K562 (cell line): ENCODE measurements at places on chromosomes 11 and 22.

- no peak for DNase-seq
Measured at GRCh38 chr11:95682552-95682951, 107.0 kb downstream of the FAM76B start.

DNA sequence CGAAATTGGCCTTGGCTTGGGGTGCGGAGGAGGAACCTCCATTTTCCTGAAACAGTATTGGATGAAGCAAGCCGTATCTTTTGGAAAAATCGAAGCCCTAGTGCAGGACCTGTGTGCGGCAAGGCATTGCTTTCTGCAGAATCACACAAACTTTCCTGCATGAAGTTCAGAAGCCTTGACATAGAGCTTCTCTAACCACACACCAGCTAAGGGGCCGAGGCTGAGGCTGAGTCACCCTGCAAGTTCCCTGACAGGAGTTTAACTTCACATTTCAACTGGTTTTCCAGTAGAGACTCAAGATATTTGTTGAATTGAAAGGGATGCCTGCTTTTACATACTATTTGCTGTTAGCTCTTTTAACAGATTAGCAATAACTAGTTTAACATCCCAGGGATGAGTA lies 67.8 kb downstream of the TCF20 start:
- DNase-seq, result no peak

- DNase-seq, result no peak
Measured at GRCh38 chr11:57219021-57219627, 17.9 kb downstream of the APLNR start.

GRCh38 chr11:5524756-5525155 lies 8.3 kb upstream of the UBQLNL start:
- no peak for DNase-seq

GRCh38 chr11:31645747-31646146 lies 136.2 kb downstream of the ELP4 start:
- DNase-seq, result peak; percentile 4

- no peak for DNase-seq
Measured at GRCh38 chr11:9601876-9602199, 28.4 kb downstream of the WEE1 start.

- DNase-seq, result peak; percentile 6
Measured at GRCh38 chr11:122750049-122750448, 88.3 kb upstream of the CRTAM start.

DNA sequence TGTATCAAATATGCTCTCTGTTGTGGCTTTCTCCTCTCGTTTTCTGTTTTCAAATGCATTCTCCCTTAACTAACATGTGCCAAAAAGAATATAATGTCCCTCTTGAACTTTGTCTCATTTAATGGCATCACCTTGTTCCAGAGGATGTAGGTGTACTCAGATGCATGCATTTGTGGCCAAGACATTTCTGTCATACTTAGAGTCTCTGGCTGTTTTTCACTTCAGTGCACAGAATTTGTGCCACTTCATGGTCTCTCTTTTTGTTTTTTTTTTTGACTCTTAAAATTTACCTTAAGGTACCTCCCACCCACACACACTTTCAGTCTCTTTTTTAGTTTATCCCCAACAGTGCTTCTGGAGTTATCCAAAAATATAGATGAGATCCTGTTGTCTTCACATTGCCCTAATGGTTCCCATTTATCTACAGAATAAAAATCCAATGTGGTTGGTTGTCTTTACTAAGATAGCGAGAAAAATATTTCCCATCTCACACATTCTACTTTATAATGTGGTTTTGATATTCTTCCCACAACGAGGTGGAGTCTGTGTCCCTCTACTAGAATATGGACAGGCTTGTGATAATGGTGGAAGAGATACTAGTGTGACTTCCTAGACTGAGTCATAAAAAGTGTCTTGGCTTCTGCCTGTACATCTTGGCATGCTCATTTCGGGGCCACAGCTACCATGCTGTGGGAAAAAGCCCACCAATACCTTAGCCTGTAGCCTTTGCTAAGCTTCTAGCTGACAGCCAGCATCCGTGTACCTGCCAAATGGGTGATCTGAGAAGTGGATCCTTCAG lies 125.8 kb downstream of the DDX10 start:
- no peak for DNase-seq

DNA sequence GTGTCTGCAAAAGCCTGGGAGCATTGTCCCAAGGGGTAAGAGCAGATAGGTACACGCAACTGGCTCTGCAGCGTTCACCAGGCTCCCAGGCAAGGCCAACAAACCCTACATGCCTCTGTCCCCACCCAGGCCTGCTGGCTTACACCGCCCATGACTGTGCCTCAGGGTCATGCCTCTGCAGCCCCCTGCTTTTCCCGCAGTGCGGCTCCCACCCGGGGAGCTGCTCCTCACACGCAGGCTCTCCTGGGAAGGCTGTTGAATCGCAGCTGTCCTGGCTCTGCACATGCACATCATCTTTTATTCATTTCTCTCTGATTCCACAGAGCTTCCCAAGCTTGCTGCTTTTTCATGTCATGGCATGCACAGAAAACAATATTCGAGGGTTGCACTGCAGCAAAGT lies 29.2 kb upstream of the B3GAT1 start:
- DNase-seq, result no peak

DNA sequence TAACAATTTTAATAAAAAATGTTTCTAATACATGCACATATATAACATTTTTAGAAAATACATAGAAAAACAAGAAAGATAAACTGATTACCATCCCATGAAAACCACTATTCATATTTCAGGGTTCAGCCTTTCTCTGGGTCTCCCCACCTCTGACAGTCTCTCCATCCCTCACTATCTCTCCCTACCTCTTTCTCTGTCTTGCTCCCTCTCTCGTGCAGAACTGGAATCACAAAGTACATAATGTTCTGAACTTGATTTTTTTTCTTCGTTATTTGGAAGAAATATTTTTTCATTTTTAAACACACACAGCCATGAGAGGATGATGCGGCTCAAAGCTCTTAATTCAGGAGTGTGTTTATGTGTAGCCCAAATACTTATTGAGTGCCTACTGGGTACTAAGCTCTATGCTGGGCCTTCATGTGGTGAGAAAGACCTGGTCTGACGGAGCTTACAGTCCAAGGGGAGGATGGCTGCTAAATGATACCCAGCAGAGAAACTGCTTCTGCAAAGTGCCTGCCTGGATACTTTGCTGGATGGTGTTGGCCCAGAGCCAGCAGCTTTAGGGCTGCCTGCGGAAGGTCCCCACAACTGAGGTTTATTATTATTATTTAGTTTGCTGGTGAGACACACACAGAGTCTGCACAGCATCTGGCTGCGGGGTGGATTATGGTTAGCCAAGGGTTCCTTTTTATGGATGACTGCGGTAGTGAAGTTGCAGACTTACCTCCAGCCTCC lies 42.6 kb downstream of the SC5D start:
- no peak for DNase-seq

- no peak for DNase-seq
Measured at GRCh38 chr11:8011371-8011770, 24.2 kb downstream of the EIF3F start.

- no peak for DNase-seq
Measured at GRCh38 chr11:67238894-67239782, 27.1 kb upstream of the GRK2 start.

GRCh38 chr11:8389029-8389996 lies 125.6 kb upstream of the LMO1 start:
- no peak for DNase-seq

GRCh38 chr11:75371949-75372876 lies 20.8 kb upstream of the ARRB1 start:
- DNase-seq, result no peak

- no peak for DNase-seq
Measured at GRCh38 chr22:45131749-45132148, 32.0 kb upstream of the NUP50 start.

- no peak for DNase-seq
Measured at GRCh38 chr11:120273432-120273831, 33.5 kb downstream of the POU2F3 start.

DNA sequence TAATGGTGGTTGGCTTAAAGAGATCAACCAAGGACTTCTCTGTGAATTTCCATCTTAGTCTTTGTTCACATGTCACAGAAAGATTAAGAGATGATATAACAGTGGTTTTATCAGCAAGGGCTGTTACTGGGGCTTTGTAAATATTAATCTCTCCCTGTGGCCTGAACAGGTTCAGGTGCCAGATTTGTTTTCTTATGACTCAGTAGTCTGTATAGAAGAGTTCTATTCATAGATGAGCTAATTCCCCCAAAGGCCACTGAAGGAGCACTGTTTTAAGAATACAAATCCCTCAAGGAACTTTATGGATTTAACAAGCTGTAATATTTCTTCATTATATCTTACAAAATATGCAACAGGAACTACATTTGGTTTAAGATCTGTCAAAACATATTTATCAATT lies 50.4 kb downstream of the TCP11L1 start:
- DNase-seq, result no peak

- DNase-seq, result no peak
Measured at GRCh38 chr11:30422447-30423278, 99.8 kb downstream of the ARL14EP start.

DNA sequence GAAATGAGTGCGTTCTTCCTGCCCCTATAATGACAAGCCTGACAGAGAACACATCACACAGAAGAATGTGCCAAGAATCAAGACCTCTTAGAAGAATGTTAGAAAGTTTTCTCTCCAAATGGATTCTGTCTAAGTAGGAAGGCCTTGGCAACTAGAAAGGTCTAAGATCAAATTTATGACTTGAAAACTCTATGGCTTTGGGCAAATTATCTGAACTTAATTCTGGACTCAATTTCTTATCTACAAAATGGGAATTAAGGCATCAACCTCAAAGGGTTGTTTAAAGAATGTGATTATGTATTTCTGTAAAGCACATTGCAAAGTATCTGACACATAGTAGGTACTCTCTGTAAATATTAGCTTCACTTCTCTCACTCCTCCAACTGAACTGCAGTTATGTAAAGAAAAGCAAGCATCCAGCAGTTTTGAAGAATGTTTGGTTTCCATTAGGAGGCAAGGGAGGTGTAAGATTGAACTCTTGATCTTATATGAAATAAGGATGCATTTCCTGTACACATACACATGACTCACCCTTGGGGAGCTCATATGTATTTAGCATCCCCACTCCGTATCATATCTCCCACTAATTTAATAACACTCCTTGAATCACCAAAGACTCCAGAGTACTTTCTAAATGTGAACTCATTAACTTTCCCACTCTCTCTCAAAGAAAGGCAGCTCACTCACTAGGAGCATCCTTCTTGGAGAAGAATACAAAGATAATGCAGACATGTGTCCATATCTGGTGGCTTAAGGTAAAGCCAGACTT lies 77.6 kb downstream of the ETS1 start:
- no peak for DNase-seq

DNA sequence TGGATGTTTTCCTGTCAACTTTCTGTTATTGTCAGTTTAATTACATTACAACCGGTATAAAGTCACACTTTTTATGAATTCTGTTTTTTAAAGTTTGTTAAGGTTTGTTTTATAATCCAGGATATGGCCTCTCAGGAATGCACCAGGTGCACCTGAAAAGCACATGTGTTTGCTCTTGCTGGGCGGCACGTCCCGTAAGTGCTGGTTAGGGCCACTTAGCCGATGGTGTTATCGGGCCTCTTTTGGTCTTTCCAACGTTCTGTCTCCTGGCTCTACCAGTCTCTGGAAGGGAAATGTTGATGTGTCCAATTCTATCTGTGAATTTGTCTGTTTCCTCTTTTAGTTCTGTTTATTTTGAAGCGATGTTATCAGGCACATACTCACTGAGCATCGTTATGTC lies 695.7 kb downstream of the BRD1 start:
- no peak for DNase-seq

GRCh38 chr11:123261345-123262106 lies 66.5 kb upstream of the CLMP start:
- peak; percentile 77 for DNase-seq

GRCh38 chr22:19120829-19121630 lies 1.2 kb downstream of the DGCR2 start:
- peak; percentile 82 for DNase-seq

DNA sequence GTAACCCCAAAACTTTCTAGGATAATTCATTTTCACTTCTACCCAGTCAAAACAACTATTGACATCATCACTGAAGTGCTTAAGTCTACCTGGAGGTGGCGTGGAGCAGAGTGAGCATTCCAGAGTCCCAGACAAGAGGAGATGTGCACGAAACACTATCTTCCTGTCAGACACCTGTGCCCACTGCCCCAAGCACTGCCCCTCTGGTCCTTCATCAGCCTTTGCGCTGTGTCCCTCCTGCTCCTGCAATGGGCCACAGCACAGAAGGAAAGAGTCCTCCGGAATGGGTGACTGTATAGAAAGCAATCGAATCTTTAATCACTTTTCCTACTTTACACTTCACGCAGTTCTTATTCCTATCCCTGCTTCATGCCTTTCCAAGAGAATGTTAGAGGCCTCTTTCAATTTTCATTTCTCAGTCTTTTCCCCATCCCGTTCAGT lies 512 bp upstream of the GRIA4 start:
- no peak for DNase-seq

- DNase-seq, result peak; percentile 89
Measured at GRCh38 chr22:20080776-20081654, 974 bp downstream of the DGCR8 start.

DNA sequence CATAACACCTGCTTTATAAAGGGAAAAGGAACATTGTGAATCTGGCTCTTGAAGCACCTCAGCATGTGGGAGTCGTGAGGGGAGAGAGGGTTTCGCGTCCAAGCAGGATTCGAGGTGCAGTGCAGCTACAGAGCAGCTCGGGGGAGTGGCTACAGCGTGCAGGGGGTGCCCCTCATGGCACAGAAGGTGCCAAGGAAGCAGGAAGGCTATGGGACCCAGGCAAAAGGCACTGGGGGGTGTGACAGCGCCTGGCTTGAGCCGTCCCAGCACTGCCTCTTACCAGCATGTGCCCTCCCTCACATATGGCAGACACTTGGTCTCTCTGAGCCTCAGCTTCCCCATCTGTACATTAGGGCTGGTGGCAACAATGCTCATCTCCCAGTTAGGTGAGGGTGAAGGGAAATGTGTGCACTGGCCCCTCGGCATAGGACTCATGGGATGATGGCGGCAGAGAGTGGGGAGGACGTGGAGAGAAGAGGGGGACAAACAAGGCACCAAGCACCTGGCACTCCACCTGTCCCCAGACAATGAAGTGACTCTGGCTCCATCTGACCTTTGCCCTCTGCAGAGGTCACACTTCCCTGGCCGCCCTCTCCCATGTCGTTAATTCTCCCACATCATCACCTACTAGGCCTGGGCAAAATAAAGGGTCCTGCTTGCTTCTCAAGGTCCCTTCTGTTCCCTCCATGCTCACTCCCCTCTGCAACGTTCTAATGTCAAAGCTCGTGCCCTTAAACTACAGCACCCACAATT lies 10.4 kb downstream of the TNKS1BP1 start:
- no peak for DNase-seq

- no peak for DNase-seq
Measured at GRCh38 chr11:134410766-134411165, 1.3 kb downstream of the B3GAT1 start.

GRCh38 chr11:35138606-35138942 lies 397 bp upstream of the CD44 start:
- no peak for DNase-seq

GRCh38 chr11:133945087-133945974 lies 11.4 kb downstream of the IGSF9B start:
- no peak for DNase-seq

DNA sequence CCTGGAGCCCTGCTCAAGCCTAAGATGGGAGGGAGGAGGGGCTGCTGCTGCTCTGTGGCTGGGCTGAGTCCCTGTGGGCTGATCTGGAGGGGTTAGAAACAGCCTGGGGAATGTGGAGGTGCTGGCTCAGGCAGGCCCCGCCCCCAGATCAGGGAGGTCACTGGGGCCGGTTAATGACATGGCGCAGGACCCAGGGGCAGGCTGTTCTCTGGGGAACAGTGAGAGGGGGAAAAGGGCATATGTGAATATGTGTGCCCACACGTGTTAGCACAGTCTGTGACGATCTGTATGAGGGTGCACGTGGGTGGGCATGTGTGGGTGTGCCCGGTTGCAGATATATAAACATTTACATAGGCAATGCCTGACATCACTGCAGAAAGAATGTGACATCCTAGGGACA lies 143.5 kb downstream of the MIAT start:
- DNase-seq, result peak; percentile 22
